ENCODE measurements at places on chromosomes 4 and X.

- DNase-seq: peak; percentile 73
Observed at GRCh38 chr4:38663801-38664705, at the start of gene KLF3. Gene KLF3, plus strand, starts transcription at chr4:38664199. Its CDS starts 16,427 bp downstream, at chr4:38680626.

GRCh38 chr4:147488556-147488955 lies 7.7 kb downstream of the EDNRA start:
- DNase-seq: no peak

GRCh38 chrX:15483891-15484290 lies 9.2 kb downstream of the PIR start:
- no peak for DNase-seq

DNA sequence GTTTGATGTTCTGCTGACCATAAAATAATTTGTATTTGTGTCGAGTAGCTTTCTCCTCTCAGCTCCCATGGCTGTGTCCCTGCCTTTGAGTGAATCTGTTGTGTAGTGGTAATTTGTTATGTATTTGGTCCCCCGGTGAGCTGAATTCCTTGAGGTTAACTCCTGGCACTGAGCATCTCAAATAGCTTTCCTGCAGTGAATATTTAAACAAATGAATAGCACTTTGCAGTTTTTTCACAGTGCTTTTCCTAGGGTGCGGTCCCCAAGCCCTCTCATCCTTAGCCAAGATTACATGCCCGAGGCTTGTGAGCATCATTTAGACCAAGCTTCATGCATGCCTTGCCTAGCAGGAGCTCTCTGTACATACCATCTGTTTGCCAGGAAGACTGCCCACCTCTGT lies 74.2 kb downstream of the CLDN34 start:
- no peak for DNase-seq

DNA sequence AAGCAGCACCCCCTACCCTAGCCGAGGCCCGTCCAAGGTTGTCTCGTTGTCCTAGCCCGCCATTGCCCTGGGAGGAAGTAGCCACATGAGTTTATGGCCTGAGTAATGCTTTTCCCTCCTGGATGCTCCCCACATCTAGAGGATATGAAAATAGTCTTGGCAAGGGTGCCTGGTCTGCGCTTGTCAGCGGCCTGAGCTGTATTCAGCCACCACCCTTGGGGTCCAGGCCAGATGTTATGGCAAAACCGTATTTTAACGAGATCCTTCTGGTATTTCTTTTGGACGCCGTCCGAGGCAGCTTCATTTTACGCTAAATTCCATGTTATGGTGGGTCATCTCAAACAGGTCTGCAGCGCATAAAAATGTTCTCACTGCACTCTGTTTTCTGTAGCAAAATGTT lies 89.3 kb downstream of the GPR143 start:
- no peak for DNase-seq

DNA sequence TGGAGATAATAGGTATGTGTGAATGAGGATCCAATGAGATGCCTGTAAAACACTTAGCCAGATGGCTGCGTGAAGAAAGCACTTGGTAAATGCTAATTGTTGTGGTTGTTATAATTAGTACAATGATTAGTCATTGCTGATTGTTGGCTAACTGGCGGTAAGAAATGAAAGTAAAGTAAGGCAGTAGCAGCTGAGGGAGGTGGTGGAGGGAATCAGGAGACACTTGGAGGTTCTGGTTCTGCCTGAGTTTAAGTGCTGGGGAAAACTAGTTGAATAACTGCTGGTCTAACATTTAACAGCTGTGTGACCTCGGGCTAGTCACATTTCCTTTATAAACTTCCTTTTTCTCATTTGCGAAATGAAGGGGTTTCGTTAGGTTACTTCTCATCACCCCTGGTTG lies 30.9 kb downstream of the CD38 start:
- DNase-seq: no peak

DNA sequence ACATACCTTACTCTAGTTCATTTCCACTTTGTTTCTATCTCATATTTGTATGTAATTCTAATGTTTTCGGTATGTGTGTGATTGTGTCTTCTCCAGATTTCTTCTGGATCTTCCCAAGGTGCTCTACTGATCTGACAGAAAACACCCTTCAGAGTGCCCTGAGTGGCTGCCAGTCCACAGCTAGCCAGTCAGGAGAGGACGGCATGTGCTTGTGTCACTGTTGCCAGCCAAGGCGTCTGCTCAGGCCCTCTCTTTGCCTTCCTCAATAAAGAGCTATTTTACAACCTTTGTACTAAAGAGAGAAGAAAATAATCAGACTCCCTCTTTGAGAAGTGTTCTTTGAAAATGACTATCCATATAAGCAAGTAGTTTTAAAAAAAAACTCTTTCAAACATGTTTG lies 29.0 kb downstream of the CD99L2 start:
- no peak for DNase-seq

Data from stimulated activated CD8-positive, alpha-beta memory T cell treated with anti-CD3 and anti-CD28 coated beads, Interleukin-7, amount 100 ng/mL, for 24 hours (primary cell).